ENCODE measurements at places on chromosomes 16 and 17.

- no peak for DNase-seq
Observed at GRCh38 chr17:520447-521182, 168.0 kb upstream of the RPH3AL start.

- peak; percentile 52 for DNase-seq
Observed at GRCh38 chr16:57084257-57084770, 8.1 kb upstream of the CPNE2 start.

GRCh38 chr16:69490707-69491324 lies 66.4 kb downstream of the CYB5B start:
- DNase-seq: no peak

GRCh38 chr16:8722025-8722348 lies 47.6 kb downstream of the ABAT start:
- no peak for DNase-seq

- DNase-seq: no peak
Observed at GRCh38 chr17:77700165-77700881, 258.2 kb upstream of the TNRC6C start.

DNA sequence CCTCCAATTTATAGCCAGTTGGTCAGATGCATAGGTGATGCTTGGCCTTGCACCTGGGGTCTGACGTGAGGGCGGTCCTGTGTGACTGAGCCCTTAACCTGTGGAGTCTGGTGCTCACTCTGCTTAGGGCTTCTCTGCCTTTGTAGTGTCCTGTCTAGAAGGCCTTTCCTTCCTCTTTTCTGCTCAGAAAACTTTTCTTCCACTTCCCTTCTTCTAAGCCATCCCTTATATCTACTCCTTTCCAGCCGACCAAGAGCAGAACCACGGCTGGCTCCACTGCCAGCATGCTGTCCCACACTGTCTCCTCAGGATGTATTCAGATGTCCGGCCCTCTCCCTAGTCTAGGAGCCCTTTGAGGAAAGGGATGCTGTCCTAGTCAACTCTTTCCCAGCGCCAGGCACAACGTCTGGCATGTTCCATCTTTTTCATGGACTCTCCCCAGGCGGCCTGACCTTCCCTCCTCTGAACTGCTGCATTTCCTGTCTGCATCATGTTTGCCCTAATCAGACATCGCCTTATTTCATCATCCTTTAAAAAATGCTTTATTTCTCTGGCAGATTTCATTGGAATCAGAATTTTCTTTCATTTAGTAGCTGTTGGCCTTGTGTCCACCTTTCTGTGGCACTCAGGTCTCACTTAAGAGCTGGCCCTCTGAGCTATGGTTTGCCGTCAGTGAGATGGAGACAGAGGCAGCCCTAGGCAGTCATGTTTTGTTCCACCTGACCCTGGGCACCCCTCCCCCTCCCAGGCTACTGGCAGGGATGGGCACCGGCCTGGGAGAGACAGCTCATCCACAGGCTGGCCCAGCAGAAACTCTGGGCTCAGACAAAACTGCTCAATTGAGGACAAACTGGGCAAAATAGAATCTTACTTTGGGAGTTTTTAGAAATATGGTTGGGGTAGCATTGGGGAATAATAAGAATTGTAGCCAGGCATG lies 15.5 kb upstream of the BRCA1 start:
- no peak for DNase-seq

Data from activated CD4-positive, CD25-positive, alpha-beta regulatory T cell (primary cell).